ENCODE measurements at places on chromosomes 1 and 21. TPM values are rescaled to one million over a fixed set of nuclear protein-coding genes. Genes with fewer than 3 reads are reported as not detected.

Gene TMEM51
- 6.4 TPM for total RNA-seq

Gene VAV3
- 1.1 TPM for total RNA-seq

Gene LCE1A
- not detected for total RNA-seq

Gene CFH
- total RNA-seq: 75.6 TPM

Gene KISS1
- total RNA-seq: not detected

Gene ZNF683
- total RNA-seq: not detected

Gene CRABP2
- total RNA-seq: 1.2 TPM

Gene SEMA6C
- total RNA-seq: 1.2 TPM

Gene FAM72D
- total RNA-seq: 28.3 TPM

Gene PCBP3
- total RNA-seq: 24.2 TPM

Gene CFHR1
- 1.3 TPM for total RNA-seq

Gene GPR37L1
- not detected for total RNA-seq

- DNase-seq: no peak
These were observed 1.2 kb downstream of the MIER1 start for GRCh38 chr1:66925944-66926343.

- no peak for DNase-seq
These were observed 45.6 kb downstream of the GLIS1 start for GRCh38 chr1:53693339-53693738.

DNA sequence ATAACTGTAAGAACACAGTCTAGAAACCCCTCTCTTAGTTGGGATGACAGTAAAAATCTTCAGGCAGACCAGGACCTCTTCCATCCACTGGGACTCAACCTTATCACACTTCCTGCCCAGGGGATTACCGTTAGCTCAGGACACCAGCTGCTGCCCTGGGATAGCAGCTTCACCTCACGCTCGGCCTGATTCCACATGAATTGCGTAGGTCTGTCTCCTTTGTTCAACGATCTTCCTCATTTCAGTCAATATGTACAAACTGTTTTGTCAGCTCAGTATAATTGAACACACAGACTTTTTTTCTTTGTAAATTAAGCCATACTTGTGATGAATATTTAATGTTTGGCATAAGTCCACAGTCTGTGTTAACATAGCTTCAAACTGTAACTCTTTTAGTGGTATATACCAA is 290.4 kb downstream of the GRIK1 start:
- no peak for DNase-seq

- no peak for DNase-seq
These were observed 137.5 kb downstream of the HS2ST1 start for GRCh38 chr1:87051965-87052364.

- DNase-seq: no peak
These were observed 1.2 kb upstream of the ACOT11 start for GRCh38 chr1:54546651-54547401.

- no peak for DNase-seq
These were observed 95.3 kb downstream of the FOXD2 start for GRCh38 chr1:47532921-47533792.

DNA sequence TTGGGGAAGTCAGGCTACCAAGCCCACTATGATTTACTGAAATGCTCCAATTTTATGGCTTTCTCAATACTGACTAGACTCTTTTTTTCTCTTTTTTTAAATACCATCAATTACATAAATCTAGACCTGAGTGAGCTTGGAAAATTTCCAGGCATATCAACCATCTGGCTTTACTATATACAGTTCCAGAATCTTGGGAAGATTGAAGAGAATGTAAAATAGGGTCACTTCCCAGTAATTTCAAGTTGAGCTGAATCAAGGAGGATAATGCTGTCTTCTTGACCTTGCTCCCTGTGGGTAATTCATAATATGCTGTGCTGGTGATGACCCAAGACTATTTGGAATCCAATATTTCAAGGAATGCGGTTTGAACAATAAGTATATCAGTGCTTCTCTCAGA is 108.1 kb downstream of the MAP3K21 start:
- DNase-seq: no peak

- no peak for DNase-seq
These were observed 27.3 kb upstream of the EVA1B start for GRCh38 chr1:36350659-36351226.

DNA sequence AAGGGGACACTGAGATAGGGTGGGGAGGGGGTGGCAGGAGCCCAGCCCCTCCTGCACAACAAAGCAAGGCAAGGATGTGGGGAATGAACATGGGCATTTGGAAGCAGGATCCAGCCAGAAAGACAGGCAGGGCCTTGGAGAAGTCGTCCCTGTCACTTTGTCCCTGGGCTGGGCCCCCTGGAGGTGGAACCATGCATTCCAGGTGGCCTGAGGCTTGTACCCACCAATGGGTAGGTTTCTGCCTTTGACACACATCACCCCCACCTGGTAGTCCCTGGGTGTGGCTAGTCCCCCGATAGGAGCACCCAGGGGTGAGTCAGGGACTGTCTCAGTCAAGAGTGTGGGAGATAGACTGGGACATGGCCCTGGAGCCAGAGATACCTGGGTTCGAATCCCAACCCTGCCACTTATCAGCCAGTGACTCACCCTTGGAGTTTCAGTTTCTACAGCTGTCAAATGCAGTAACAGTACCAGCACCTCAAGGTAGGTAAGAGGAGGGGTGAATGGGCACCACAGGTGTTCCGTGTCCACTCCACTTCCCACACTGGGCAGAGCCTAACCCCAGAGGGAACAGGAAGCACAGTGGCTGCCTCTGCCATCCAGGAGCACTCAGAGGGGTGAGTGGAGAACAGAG is 10.0 kb downstream of the PLA2G2D start:
- no peak for DNase-seq

GRCh38 chr1:4271338-4271998 is 371.4 kb upstream of the C1orf174 start:
- DNase-seq: no peak

GRCh38 chr1:226588484-226588883 is 39.9 kb downstream of the STUM start:
- no peak for DNase-seq

GRCh38 chr21:27799861-27800260 is 833.0 kb upstream of the ADAMTS5 start:
- no peak for DNase-seq

DNA sequence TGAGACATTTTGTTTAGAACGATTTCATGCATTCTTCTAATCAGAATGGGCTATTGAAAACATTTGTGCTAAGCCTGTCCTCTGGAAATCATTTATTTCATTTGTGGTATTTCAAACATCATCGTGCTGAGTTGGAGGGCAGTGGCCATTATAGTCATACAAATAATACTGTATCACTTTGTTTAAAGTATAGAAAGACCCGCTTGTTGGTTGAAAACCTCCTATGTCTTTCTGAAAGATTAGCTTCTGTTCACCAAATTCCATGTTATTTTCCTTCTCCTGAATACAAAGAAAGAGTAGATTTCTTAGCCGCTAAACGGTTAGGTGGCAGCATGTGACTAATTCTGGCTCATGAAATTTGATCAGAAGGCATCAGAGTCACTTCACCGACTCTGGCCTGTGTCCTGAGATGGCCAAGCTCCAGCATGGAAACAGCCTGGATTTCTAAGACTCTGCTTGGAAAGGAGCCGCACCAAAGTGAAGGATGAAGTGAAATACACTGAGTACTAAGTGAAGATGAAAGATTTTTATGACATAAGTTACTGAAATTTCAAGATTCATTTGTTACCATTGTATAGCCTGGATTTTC is 355.1 kb downstream of the USP25 start:
- peak; percentile 9 for DNase-seq

DNA sequence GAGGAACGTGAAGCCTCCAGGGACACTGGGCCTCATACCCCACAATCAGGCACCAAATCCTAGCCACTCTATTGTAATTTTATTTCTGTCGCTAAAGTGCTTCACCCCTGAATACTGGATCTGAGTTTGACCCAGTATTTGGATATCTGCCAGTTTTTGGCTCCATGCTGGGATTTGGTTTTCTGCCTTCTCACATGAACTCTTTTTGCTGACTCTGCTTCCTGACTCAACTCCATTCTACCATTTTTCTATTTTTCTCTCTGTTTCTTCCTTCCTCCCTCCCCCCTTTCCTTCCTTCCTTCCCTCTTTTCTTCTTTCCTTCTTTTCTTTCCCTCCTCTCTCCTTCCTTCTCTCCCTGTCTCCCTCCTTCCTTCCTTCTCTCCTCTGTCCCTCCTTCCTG is 151.3 kb upstream of the GJB5 start:
- DNase-seq: no peak

GRCh38 chr1:169624912-169625311 is 5.0 kb downstream of the SELP start:
- DNase-seq: no peak

DNA sequence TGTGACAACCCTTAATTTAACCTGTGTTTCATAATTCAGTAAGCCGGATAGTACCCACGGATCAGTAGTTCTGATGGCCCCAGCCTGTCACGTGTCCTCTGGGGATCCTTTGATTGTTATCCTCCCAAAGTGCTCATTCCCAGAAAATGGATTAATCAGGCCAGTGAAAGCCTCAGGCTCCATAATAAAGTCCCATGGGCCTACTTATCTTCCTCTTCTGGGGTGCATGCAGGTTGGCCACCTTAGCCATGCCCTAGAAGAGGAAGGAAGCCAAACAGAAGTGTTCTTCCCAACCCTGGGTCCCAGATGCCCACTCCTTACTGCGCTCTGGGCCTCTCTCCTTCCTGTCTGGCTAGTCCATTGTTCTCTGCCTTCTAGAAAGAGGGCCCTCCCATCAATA is 146.1 kb downstream of the EDEM3 start:
- DNase-seq: no peak

GRCh38 chr1:1941211-1941841 is 22.2 kb upstream of the TMEM52 start:
- no peak for DNase-seq

DNA sequence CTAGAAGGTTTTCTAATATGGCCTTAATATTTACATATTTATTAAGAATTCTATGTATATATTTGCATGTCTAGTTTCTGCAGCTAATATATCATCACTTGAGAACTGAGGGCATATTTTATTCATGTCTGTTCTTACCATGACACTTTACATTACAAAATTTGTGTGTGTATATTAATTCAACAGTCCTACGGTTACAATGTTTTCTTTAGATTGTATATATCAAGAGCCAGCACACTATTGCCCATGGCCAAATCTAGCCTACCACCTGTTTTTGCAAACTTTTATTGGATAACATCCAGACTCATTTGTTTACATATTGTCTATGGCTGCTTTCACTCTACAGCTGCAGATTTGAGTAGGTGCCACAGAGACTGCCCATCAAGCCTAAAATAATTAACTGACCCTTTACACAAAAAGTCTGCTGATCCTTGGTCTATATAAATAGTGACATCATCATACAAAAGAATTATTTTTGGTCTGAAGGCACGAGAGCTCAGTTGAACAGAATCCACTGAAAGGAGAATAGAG is 577.4 kb upstream of the PBX1 start:
- no peak for DNase-seq

- DNase-seq: no peak
These were observed 26.2 kb upstream of the MAP3K7CL start for GRCh38 chr21:29104239-29104708.

- DNase-seq: no peak
These were observed 59.9 kb downstream of the TNN start for GRCh38 chr1:175127565-175127964.

GRCh38 chr1:191043066-191043465 is 565.4 kb upstream of the BRINP3 start:
- no peak for DNase-seq

GRCh38 chr21:46504666-46505065 is 46.0 kb downstream of the DIP2A start:
- DNase-seq: no peak

- no peak for DNase-seq
These were observed 3.1 kb upstream of the WNT9A start for GRCh38 chr1:227950735-227951346.

- no peak for DNase-seq
These were observed 36.2 kb downstream of the TP73 start for GRCh38 chr1:3688356-3689137.

- DNase-seq: no peak
These were observed 247.9 kb downstream of the ADGRL2 start for GRCh38 chr1:82048596-82048995.

- no peak for DNase-seq
These were observed 21.5 kb downstream of the FGGY start for GRCh38 chr1:59318271-59318860.

DNA sequence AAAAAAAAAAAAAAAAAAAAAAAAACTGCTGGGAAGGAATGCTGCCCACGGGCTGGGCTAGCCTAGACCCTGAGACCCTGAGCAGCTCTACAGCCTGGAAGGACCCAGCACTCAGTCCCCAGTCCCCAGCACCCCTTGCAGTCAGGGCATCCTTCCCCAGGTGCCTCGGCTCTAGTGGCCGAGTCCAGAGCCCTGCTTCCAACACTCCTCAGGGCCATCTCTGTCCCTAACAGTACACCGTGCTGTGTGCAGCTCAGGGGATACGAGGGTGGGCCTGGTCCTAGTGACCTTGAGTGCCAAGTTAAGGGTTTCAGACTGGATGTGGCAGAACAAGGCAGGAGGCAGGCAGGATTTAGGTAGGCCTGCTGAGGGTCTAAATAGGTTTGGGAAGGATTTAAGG is 50.2 kb upstream of the LRP8 start:
- no peak for DNase-seq
